NCI-H2227 treated with DMSO at 0.1 percent for 48 hours (cell line): ENCODE measurements at places on chromosomes 12 and 14.

DNA sequence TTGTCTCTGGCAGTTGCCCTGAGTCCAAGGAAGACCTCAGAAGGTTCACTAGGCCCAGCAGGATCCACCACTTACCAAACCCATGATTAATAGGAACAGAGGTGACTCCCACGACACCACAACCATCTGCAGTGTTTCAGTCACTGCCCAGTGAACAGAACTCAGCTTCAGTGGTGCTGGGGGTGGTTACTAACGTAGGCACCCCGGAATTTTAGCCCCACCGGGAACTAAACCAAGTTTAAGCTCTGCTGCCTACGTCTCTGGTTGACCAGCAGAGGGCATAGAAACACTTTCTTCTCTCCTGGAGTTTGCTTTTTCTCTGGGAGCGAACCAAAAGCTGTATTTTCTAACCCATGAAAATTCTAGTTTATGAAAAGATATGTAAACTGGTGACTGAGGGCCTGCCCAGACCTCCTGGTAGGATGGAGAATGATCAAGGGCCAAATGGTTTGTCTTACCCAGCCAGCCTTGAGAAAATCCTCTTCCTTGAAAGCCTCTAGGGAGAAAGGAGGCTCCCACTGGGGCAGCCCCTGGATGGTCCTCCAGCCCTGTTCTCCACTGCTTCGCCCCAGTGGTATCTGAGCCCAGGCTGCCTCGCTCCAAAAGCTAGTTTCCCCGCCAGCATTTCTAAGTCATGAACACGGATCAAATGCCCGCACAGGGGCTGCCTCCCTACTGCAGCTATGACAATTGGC is 379.8 kb downstream of the DPF3 start:
- DNase-seq, result no peak

GRCh38 chr14:106605548-106606448 is 1079.4 kb downstream of the TMEM121 start:
- DNase-seq, result no peak

DNA sequence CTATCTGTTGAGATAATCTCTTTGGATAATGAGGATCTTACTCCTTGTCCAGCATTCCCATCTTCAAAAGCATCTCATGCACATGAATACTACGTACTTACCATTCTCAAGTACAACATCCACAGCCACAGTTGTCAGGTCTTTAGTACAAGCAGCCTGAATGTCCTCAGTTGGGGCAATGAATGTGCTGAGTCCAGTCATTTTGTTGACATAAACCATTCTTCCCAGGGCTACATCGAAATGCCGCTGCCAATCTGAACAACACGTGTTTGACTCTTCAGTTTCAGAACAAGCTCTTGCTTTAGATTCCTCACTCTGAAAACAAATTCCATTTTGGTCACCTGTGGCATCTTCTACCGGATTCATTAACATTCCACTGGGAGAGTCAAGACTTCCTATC is 5.0 kb downstream of the MLH3 start:
- DNase-seq, result no peak

GRCh38 chr12:100752841-100753240 is 41.7 kb upstream of the ANO4 start:
- no peak for DNase-seq

DNA sequence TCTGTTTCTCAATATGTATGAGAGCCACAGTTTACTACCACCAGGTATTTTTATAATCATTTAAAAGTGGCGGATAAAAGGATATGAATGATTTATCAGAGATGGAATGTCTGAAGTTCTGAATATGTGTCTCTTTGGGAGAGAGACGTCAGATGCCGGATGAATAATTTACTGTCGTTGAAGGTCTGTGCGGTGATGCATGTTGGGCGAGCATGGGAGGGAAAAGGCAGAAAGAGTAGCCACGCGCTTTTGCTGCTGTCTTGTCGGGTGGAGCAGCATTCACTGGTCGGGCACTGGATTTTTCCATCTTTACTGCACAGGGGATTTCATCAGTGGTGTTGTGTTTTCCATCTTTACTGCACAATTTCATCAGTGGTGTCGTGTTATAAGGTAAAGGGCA is 65.6 kb downstream of the SYNE2 start:
- no peak for DNase-seq

DNA sequence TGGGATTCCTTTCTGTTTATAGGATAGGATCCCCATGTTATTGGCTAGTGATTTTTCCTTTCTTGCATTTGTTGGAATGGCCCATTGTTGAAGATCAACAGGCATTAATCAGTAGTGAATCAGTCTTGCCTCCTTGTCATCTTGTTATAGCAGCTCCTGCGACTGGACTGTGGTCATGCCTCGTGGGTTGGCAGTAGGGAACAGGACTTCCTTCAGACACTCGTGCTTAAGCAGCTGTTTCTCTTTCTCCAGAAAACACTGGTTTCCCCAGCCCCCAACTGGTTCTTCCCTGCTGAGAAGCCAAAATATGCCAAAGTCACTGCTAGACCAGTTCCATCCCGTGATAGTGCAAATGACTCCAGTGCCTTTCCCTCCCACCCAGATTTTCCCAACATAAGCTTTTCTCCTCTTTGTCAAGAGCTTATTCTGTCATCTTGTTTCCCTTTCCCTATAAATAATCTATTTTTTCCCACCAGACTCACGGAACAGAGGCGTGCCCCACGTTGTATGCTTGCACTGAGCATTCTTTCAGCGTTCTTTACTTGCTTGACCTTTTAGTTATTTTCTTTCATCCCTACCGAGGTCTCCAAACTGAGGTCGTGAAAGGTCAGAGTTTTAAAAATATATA is 83.5 kb downstream of the SAMD4A start:
- no peak for DNase-seq

DNA sequence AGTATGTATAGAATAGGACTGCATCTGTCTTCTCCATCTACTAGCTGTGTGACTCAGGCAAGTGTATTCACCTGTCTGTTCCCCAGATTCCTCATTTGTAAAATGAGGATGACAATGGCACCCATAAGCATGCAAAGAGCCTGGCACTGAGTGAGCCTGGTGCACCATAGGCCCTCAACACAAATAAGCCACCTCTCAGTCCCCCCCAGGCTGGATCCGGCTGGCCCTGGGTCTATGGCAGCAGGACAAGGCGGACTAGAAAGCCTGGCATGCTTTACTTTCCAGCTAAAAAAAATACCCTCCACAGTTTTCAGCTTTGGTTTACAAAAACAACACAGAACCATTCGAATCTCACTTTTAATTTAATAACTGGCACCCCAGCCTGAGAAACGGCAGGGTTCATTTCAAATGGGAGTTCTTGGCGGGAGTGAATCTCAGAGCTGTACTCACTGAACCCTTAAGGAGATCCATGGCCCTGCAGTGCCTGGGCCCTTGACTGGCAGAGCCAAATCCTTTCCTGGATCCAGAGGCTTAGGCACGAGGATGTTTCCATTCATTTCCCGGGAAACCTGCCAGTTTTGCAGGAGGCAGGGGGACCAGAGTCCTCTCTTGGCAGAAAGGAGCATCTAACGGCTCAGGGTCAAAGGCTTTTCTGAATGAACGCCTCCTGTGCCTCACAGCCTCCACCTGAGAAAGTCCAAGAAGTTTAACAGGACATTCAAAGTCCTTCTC is 17.7 kb downstream of the SYNE3 start:
- DNase-seq, result no peak

GRCh38 chr12:118035190-118036041 is 18.9 kb downstream of the RFC5 start:
- DNase-seq, result no peak

GRCh38 chr12:91274916-91275315 is 92.3 kb upstream of the DCN start:
- DNase-seq, result no peak

GRCh38 chr12:109760031-109760929 is 46.7 kb downstream of the FAM222A start:
- no peak for DNase-seq

DNA sequence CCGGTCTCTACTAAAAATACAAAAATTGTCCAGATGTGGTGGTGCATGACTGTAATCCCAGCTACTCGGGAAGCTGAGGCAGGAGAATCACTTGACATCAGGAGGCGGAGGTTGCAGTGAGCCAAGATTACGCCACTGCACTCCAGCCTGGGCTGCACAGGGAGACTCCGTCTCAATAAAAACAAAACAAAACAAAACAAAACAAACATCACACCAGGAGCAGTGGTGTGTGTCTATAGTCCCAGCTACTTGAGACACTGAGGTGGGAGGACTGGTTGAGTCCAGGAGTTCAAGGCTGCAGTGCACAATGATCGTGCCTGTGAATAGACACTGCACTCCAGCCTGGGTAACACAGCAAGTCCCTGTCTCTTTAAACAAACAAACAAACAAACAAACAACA is 89.5 kb upstream of the HECTD1 start:
- no peak for DNase-seq

- DNase-seq, result no peak
These were observed 4.7 kb upstream of the CEP170B start for GRCh38 chr14:104860414-104860813.

GRCh38 chr12:14959916-14960496 is 1.4 kb downstream of the ARHGDIB start:
- DNase-seq, result no peak

DNA sequence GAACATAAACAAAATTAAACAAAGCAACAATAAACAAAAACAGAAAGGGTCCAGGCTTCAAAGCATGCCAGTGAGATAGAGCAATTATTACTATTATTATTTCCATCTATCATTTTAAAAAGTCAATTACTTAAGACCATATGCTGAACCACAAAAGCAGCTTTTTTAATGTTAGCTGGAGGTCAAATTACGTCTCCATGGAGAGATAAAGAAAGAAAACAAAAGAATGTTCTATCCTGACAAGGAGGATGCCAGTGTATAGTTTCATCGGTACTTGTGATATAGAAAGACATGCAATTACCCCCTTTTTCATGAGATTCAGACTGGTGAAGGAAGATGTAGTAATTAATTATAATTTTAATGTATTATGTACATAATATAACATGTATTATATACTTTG is 81.6 kb upstream of the DCN start:
- no peak for DNase-seq

DNA sequence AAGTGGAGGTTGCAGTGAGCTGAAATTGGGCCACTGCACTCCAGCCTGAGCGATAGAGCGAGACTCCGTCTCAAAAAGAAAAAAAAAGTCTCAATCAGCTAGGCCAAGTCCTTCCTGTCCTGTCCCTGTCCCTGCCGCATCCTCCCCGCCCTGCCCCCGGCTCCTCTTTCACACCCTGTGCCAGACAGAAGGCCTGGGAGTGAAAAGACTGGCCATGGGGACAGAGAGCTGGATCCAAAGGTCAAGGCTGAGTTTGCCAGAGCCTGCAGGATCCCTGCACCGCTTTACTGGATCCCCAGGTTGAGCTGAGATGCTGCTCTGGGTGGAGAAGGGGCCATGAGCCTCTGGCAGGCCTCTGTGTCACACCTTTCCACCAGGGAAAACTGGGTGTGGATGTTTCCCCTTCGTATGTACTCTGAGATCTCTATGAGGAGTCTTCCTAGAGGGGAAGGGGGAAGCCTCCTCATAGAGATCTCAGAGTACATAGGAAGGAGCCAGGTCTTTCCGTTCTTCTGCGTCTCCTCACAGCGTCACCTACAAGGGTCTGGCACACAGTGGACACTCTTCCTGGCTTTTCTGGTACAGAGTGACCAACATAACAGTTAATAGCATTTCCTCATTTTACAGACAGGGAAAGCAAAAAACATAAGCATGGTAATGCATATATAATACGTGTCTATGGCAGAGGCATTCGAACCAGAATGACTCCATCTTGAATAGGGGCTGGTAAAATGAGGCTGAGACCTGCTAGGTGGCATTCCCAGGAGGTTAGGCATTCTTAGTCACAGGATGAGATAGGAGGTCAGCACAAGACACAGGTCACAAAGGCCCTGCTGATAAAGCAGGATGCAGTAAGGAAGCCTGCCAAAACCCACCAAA is 35.1 kb downstream of the NINJ2 start:
- no peak for DNase-seq

DNA sequence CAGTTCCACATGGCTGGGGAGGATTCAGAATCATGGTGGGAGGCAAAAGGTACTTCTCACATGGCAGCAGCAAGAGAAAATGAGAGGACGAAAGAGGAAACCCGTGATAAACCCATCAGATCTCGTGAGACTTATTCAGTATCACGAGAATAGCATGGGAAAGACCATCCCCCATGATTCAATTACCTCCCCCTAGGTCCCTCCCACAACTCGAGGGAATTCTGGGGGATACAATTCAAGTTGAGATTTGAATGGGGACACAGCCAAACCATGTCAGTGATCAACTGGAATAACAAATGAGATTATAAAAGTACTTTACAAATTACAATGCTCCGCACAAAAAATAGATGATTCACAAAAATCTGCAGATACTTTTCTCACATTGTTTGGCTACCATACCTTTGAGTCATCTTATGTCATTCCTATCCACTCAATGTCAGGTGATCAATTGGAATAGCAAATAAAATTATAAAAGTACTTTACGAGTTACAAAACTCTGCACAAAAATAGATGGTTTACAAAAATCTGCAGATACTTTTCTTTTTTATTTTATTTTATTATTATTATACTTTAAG is 338.9 kb downstream of the C12orf50 start:
- DNase-seq, result no peak
